Left renal cortex interstitium (tissue), 4 donors: ENCODE measurements at places on chromosomes 3 and 15.

DNA sequence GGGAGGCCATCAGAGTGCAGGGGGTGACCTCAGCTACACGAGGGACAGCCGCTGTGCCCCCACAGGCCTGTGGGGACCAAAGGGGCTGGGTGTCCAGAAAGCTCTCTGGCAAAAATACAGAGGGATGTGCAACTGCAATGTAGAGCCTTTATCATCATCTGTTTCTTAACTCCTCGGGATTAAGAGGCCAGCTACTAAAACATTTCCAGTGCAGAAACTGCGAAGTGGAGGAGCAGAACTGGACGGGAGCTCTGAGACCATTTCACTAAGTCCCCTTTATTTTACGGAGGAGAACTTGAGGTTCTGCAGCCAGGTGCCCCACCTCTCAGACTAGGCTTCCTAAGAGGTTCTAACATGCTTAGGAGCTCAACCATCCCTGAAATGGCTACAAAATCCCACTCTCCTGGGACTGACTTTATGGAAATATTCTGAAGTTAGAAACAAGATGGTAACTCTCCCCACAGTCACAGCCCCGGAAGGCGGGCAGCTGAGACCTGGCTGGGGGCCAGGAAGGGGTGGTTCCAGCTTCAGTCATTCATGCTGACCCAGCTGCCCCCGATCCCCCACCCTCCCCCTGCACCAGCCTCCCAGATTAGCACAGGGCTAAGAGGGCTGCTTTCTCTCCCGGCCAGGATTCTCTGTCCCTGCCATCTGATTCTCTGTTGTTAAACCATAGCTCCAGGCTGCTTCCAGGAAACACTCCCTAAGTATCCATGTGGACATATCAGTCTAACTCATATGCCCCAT, 40.3 kb downstream of the UMPS start:
- DNase-seq, result no peak

GRCh38 chr3:16299746-16300145, 34.7 kb downstream of the OXNAD1 start:
- no peak for DNase-seq

GRCh38 chr3:13783476-13783875, 96.4 kb downstream of the WNT7A start:
- DNase-seq, result no peak

- no peak for DNase-seq
Observed at GRCh38 chr15:63218100-63218808, 28.8 kb downstream of the RAB8B start.

DNA sequence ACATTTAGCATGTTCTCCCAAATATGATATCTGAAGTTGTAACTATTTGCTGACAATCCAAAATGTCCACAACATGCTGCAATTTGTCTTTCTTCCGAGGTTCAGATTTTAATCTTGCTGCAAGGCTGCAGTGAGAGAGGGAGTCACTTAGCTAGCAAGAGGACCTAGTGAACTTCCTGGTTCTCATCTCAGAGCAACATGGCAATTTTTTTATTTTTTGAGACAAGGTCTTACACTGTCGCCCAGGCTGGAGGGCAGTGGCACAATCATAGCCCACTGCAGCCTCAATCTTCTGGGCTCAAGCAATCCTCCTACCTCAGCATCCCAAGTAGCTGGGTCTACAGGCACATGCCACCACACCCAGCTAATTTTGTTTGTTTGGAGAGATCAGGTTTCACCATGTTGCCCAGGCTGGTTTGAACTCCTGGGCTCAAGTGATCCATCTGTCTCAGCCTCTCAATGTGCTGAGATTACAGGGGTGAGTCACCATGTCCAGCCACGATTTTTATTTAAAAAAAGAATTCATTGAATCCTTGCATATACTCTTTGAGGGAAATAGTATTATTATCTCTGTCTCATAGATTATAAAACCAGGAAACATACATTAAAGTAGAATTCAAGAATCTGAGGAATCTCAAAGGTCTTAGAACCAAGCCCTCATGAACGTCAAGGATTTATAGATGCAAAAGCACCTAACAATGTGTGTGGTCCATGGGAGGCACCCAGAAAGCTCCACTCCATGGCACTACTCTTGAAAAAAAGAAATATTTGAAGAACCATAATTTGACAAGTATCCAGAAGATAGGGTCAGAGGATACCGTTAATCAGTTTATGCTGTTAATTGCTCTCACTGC, 9.1 kb downstream of the HDC start:
- DNase-seq, result no peak
